ENCODE measurements at places on chromosomes 4 and X. TPM values are rescaled to one million over a fixed set of nuclear protein-coding genes. Genes with fewer than 3 reads are reported as not detected.

GC gene
- not detected for total RNA-seq

DGKK gene
- total RNA-seq: not detected

ADH1B gene
- total RNA-seq: not detected

AFF2 gene
- 4.7 TPM for total RNA-seq

ATP2B3 gene
- 0.05 TPM for total RNA-seq

NAA11 gene
- total RNA-seq: not detected

HEPH gene
- total RNA-seq: not detected

BEX1 gene
- 0.43 TPM for total RNA-seq

RGN gene
- not detected for total RNA-seq

FAM53A gene
- 1.4 TPM for total RNA-seq

- DNase-seq: no peak
- no peak overlapping the region for H3K4me3 ChIP-seq
- no peak overlapping the region for H3K27ac ChIP-seq
- no peaks in the 10 kb centered on the region for H3K27me3 ChIP-seq
- no peaks in the 10 kb centered on the region for H3K4me1 ChIP-seq
- H3K36me3 ChIP-seq: no peaks in the 10 kb centered on the region
Measured at GRCh38 chr4:100789991-100790390, 272.2 kb upstream of the EMCN start.

- no peak for DNase-seq
- no peak overlapping the region for H3K27ac ChIP-seq
- no peaks in the 10 kb centered on the region for H3K36me3 ChIP-seq
- H3K27me3 ChIP-seq: no peaks in the 10 kb centered on the region
- no peaks in the 10 kb centered on the region for H3K4me1 ChIP-seq
Measured at GRCh38 chr4:99402765-99403164, 32.4 kb downstream of the ADH7 start.

DNA sequence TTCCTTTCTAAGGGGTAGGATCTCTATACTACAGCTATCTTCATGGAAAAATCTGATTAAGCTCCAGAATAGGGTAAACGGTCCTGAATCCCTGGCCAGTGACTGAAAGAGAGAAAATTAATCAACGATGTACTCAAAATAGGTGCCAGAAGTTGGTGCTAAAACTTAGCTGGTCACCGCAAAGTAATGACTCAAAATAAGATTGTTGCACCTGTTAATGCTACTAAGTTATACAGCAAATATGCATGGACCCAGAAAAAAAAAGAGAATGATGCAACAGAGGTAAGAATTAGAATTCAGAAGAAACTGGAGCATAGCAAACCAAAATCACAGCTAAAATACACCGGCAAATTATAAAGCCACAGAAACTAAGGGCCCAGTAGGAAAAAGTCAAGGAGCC lies 239.7 kb upstream of the FAM241A start:
- no peaks in the 10 kb centered on the region for H3K4me1 ChIP-seq
- H3K27me3 ChIP-seq: no peaks in the 10 kb centered on the region

DNA sequence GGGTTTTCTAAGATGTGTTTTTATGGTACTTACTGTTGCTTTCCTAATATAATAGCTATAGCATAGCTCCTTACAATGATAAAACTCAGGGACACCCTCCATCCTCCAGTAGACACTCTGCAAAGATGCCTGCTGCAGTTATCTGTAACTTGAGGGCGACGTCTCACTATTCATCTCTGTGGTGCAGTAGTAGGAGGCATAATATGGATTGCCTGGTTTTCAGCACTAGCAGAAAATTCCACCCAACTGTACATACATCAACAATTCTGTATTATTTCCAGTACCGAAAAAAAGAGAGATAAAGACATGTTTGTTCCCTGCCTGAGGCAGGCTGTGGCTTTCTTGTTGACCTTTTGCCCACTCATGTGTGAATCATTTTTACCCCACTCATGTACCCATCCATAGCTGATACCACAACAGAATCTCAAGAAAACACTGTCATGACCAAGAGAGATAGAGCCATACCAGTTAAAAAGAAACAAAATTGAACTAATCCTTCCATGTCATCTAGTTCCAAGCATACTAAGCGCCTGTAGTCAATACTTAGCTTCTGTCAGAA lies 220.1 kb downstream of the RAB28 start:
- no peaks in the 10 kb centered on the region for H3K36me3 ChIP-seq
- no peak overlapping the region for H3K27ac ChIP-seq
- H3K4me3 ChIP-seq: no peak overlapping the region
- H3K27me3 ChIP-seq: no peaks in the 10 kb centered on the region

- no peak overlapping the region for H3K27ac ChIP-seq
- no peaks in the 10 kb centered on the region for H3K4me1 ChIP-seq
- H3K4me3 ChIP-seq: no peak overlapping the region
- no peaks in the 10 kb centered on the region for H3K36me3 ChIP-seq
- DNase-seq: no peak
- no peaks in the 10 kb centered on the region for H3K27me3 ChIP-seq
Measured at GRCh38 chrX:48471504-48471903, 1.4 kb upstream of the SLC38A5 start.

DNA sequence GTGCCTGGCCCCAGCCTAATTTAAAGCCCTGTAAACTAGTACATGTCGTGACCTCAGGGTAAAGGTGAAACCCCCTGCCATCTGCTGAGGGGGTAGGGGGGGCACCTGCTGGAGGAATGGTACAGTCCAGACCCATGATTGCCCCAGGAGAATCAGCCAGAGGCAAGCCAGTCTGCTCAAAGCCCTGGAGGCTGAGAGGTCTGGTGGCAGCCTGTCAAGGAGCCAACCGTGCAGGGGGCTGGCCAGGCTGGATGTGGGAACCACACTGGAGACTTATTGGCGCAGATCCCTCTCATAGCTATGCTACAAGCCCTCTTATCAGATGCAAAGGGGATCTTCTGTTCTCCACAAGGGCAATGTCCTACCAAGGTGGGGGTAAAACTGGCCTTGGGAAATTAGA lies 31.4 kb upstream of the PJA1 start:
- H3K4me1 ChIP-seq: no peaks in the 10 kb centered on the region
- no peak overlapping the region for H3K27ac ChIP-seq
- no peaks in the 10 kb centered on the region for H3K27me3 ChIP-seq
- no peaks in the 10 kb centered on the region for H3K36me3 ChIP-seq
- DNase-seq: no peak

GRCh38 chrX:120514236-120514635 lies 45.1 kb upstream of the LAMP2 start:
- no peak overlapping the region for H3K4me3 ChIP-seq
- no peak overlapping the region for H3K27ac ChIP-seq
- no peaks in the 10 kb centered on the region for H3K36me3 ChIP-seq
- no peak for DNase-seq

- H3K4me3 ChIP-seq: no peak overlapping the region
- DNase-seq: no peak
- H3K4me1 ChIP-seq: no peaks in the 10 kb centered on the region
- H3K27me3 ChIP-seq: no peaks in the 10 kb centered on the region
- H3K27ac ChIP-seq: no peak overlapping the region
Measured at GRCh38 chrX:117982694-117983392, 133.8 kb downstream of the KLHL13 start.

DNA sequence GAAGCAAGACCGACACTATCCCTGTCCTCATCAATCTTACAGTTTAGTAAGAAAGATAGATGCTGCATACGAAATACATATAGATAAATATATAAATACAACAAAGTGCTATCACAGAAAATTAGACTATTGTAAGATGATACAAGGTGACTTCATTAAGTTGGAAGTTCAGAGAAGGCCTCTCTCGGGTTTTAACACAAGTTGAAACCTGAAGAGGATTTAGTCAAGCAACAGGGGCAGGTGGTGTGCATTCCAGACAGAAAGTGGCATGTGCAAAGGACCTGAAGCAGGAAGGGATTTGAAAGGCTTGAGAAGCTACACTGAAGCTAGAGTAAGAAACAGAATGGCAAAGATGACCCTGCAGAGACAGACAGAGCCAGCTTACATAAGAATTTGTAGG lies 36.5 kb downstream of the USP46 start:
- H3K4me3 ChIP-seq: no peak overlapping the region
- H3K4me1 ChIP-seq: peaks cover 13% of the 10 kb centered on the region
- no peaks in the 10 kb centered on the region for H3K36me3 ChIP-seq
- no peak overlapping the region for H3K27ac ChIP-seq

DNA sequence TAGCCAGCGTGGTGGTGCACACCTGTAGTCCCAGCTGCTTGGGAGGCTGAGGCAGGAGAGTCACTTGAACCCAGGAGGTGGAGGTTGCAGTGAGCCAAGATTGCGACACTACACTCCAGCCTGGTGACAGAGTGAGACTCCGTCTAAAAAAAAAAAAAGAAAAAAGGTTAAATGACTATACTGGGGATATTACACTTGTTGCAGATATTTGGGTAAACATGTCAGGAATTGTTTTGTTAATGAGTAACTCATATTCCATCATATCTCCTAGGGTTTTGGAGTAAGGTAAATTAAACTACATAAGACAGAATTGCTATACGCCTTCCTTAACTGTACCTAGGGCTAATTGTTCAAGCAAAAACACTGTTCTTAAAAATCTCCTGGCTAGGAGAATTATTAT lies 291.4 kb upstream of the IGFBP7 start:
- no peak for DNase-seq
- no peak overlapping the region for H3K4me3 ChIP-seq
- no peaks in the 10 kb centered on the region for H3K27me3 ChIP-seq
- no peak overlapping the region for H3K27ac ChIP-seq
- no peaks in the 10 kb centered on the region for H3K4me1 ChIP-seq

DNA sequence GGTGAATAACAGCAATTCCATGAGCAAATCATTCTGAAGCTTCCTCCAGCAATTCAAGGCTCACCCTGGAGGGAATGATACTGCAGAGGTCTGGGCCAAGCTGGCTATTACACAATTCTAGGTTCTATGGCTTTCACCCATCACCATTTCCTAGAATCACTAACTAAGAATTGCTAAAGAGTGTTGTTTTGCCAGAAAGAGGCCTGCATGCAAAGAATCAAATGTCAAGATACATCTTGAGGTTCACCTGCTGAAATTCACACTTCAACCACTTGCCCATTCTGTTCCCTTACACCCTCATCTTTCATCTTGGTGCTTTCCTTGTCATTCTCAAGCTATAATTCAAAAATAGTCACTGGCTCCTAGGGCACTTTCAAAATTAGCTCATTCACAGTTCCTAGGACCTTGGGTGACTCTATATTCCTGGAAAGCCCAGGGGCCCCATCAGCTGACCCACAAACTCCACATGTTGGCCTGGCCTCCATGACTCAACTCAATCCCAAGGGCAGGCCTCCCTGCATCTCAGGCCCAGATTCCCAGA lies 7.0 kb downstream of the APBB2 start:
- no peaks in the 10 kb centered on the region for H3K36me3 ChIP-seq
- H3K4me1 ChIP-seq: no peaks in the 10 kb centered on the region
- H3K27ac ChIP-seq: no peak overlapping the region
- DNase-seq: no peak
- H3K27me3 ChIP-seq: no peaks in the 10 kb centered on the region

DNA sequence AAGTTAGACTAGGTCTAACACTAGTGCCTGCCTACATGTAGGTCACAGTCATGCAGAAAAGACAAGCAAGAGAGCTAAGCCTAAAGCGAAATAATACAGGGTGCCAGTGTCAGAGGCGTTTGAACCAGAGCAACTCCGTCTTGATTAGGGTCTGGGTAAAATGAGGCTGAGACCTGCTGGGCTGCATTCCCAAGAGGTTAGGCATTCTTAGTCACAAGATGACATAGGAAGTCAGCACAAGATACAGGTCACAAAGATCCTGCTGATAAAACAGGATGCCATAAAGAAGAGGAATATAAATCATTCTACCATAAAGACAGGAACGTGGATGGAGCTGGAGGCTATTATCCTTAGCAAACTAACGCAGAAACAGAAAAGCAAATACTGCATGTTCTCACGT lies 120.9 kb downstream of the BEND2 start:
- no peaks in the 10 kb centered on the region for H3K4me1 ChIP-seq
- peaks cover 3% of the 10 kb centered on the region for H3K27me3 ChIP-seq
- H3K36me3 ChIP-seq: no peaks in the 10 kb centered on the region
- no peak for DNase-seq
- no peak overlapping the region for H3K27ac ChIP-seq
- no peak overlapping the region for H3K4me3 ChIP-seq
